ENCODE measurements at places on chromosomes 7 and 10.

DNA sequence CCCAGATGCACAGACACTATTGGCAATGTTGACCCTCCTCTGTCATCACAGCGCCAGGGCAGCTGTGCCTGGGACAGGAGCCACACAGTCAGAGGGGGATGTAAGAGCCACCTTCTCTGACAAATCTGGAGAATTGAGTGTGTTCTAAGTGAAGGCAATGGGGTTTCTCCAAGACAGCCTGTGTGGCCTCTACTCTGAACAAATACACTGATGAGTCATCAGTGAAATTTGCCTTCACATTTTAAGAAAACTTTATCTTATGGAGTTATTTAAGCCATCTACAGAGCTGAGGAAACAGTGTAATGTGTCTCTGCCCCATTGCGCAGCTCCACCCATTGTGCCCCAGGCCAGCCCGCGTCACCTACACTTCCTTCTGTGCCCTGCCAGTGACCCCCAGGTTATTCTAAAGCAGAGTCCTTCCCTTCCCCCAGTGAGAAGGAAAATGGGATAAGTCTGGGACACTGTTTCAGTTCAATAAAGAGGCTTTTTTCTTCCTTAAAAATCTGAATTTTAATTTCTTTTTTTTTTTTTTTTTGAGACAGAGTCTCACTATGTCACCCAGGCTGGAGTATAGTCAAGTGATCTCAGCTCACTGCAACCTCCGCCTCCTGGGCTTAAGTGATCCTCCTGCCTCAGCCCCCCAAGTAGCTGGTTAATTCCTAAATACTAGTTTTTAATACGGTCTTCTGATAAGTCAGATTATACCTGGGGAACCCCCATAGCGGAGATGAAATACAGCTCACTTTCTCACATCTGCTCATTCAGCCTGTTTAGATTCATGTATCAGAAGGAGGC lies 21.8 kb downstream of the AKR1E2 start:
- DNase-seq: peak; percentile 91

- no peak for DNase-seq
These were observed 46.7 kb downstream of the ADCYAP1R1 start for GRCh38 chr7:31098642-31099360.

DNA sequence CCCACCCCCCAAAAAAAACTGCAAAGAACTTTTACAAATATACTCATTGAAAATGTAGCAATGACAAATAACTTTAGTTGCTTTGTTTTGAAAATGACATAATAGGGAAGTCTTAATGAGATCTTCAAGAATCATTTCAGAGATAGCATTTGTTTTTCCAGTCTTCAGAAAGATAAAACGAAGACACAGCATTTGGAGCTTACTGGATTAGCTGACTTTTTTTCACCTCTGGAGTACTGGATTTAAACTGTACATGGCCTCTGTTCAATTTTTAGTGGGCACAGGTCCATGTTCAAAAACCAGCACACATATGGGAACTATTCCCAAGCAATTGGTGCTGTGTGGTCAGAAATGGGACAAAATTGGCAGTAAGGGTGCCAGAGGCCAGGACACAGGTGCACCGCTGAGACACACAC lies 3.9 kb downstream of the RAB11FIP2 start:
- DNase-seq: no peak

GRCh38 chr7:14854471-14854870 lies 48.1 kb downstream of the DGKB start:
- DNase-seq: no peak

DNA sequence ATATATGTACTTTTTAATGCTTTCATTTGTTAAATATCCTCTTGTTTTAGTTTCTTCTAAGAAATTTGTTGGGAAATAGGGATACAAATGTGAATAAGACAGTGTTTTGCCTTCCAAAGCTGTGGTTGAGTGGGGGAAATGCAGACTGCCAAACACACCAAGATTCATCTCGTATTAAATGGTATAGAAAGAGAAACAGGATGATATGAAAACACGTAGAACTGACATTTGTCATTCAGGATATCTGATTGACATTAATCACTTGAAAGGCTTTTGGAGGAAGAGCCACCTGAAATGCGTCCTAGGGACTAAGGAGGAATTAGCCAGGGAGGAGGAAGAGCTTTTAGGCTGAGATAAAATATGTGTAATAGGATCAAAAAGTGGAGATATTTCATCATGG lies 287.4 kb upstream of the SEMA3C start:
- DNase-seq: no peak

DNA sequence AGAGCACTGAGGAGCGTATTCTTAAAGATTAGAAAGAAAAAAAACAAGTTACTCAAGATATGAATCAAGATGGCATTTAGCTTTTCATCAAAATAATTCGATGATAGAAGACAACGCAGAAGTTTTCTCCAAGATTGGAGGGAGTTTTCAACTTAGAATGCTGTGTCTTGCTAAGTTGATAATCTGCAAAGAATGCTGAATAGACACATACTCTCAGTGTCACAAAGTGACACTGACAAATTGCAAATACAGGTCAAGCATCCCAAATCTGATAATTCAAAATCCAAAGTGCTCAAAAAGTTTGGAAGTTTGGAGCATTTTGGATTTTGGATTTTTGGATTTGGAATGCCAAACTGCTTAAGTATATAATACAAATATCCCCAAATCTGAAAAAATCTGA lies 243.8 kb downstream of the BBS9 start:
- no peak for DNase-seq

GRCh38 chr10:124983321-124983720 lies 41.4 kb downstream of the ZRANB1 start:
- DNase-seq: no peak

GRCh38 chr10:20892796-20893195 lies 4.3 kb downstream of the NEBL start:
- no peak for DNase-seq

GRCh38 chr10:131155876-131156230 lies 155.7 kb downstream of the TCERG1L start:
- no peak for DNase-seq
